Fibroblast of gingiva (primary cell): ENCODE measurements at places on chromosomes 4 and X.

DNA sequence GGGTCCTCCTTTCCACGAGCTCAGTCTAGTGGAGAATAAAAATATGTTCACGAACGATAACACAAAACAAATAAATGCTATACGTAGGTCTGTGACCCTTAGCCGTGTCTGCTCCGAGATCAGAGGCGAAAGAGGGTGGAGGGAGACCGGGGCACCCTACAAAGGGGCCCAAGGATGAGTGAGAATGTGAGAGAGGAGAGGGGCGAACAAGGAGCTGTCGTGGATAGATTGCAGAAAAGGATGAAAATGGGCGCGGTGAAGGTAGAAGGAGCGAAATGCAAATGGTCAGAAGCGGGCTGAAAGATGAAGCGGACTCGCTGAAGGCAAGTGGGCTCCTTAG lies 6.2 kb upstream of the ZBTB33 start:
- DNase-seq, result no peak

DNA sequence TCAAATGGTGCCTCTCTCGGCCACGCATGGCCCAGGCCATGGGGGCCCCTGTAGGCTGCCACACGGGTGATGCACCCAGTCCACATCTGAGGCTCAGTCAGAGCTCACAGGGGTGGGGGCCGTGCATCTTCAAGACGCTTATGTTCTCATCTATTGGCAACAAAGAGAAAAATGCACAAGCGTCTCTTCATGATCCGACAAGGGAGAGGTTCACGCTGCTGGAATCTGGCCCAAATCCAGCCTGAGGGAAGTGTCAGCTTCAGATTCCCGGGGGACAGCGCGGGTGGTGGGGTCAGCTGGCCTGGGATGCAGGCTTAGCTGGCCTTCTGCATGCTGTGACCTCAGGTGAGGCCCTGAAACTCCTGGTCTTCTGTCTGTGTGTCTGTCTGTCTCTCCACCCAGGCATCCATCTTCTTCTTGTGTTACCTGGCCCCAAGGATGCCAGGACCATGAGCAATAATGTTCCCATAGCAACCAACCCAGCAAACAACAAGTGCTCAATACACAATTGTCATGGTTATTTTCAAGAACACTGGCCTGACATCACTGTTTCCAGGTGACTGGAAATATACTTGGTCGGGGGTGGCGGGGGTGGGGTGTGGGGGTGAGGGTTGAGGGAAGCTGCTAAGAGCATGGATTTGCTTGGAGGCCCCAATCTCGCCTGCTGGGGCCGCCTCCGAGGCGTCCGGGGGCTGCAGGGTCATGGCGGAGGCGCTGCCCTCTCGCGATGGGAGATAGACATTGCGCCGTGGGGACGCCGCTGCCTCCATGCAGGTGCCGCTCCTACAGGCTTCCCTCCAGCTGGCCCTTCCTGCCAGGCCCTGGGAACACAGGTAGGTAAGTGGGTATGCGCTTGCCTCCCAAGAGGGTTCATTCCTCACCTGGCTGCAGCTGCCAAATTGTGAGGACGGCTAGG lies 48.3 kb downstream of the ABLIM2 start:
- no peak for DNase-seq

GRCh38 chr4:176303938-176304337 lies 15.8 kb upstream of the SPCS3 start:
- DNase-seq, result no peak

DNA sequence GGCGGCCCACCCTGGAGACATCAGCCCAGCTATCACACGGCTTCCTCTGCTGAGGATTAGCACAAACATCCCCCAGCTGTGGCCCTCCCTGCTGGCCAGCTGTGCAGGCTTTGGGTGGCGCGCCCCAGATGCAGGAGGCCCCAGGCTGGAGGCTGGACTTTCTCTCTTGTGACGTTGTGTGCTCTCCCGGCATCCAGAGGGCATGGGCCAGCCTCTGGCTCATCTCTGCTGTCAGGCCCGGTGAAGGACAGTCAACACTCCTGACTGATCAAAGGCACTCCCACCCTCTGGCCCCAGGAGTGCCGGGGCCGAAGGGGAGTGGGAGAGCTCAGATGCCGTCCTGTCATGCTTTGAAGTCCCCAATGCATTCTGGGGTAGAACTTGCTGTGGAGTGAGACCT lies 29.9 kb upstream of the PJA1 start:
- no peak for DNase-seq

DNA sequence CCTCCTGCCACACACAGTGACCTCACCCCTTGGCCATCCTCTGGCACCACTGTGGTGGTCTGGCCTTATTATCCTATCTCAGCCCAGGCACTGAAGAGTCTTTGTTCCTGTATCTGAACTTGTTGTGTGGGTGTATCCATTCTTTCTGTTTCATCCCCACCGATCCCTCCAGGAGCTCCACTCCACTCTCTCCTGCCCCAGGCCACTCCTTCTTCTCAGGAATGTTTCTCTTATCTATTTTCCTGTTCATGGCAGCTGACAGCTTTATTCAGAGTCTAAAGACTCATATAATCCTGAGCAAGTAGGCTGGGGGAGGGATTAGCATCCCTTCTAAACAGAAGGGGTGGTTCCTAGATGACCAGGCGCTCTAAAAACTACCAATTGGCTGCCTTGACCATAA lies 150.0 kb downstream of the ANAPC10 start:
- DNase-seq, result no peak

DNA sequence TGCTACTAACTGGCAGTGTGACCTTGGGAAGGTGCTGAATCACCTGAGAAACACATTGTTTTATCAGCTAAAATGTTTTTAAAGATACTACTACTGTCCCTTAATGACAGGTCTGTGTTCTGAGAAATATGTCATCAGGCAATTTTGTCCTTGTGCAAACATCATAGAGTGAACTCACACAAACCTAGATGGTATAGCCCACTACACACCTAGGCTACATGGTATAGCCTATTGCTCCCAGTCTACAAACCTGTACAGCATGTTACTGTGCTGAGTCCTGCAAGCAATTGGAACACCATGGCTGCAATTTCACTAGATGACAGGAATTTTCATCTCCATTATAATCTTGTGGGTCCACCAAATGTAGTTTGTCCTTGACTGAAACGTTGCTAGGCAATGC lies 101.3 kb upstream of the GUCY1A1 start:
- DNase-seq, result no peak

- DNase-seq, result no peak
Observed at GRCh38 chr4:3335982-3336381, 43.2 kb downstream of the RGS12 start.

DNA sequence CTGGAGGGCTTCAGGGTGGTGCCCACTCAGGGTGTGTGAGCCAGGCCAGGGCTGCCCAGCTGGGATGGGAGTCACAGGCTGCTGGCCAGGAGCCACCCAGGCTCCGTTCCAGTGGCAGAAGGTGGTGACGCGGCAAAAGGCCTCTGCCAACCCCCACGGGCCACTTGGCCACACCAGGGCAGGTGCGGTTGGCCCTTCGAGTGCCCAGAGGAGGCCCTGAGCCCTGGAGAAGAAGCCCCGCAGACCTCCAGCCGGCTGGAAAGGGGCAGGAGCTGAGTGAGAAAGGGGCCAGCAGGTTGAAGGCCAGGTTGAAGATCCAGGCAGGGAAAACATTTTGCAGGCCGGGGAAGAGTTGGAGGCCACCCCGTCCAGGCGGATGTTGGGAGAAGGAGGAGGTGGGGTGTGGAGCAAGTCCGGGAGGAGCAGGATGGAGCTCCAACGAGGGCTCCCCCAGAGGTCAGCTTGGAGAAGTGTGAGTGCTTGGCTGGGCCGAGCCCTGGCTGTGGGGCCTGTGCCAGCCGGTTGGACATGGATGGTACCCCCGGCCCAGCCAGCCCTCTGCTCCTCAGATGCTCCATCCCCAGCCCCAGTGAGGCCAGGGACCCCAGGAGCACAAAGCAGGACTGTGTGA lies 2.8 kb upstream of the CPLX1 start:
- no peak for DNase-seq

GRCh38 chr4:16264798-16265197 lies 38.5 kb upstream of the TAPT1 start:
- DNase-seq, result peak; percentile 47

DNA sequence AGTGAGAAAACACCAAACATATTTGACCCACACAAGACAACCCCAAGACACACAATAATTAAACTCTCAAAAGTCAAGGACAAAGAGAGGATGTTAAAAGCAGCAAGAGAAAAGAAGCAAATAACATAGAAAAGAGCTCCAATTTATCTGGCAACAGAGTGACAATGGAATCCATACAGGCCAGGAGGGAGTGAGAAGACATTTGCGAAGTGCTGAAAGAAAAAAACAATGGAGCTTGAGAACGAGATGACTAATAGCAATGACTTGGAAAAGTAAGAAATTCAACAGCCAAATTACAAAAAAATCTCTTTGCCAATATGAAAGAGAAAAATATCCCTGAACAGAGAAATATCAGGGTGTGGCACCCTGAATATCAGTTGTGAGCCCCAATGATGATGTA lies 61.6 kb downstream of the MAD2L1 start:
- no peak for DNase-seq

- DNase-seq, result no peak
Observed at GRCh38 chrX:14926471-14926870, 53.2 kb downstream of the MOSPD2 start.

DNA sequence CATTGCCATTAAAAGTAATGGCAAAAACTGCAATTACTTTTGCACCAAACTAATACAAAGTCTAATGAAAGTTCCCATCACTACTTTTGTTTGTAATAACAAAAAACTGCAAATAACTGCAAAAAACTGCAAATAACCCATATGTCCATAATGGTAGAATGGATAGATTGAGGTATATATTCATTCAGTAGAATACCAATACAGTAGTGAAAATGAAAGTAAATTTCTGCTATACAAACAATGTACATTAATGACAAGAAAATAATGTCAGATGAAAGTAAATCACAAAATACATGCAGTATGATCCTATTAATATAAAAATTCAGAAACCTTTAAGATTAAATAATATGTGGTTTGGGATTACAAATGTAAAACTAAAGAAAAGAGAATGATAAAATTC lies 41.3 kb upstream of the CEP135 start:
- DNase-seq, result no peak

- DNase-seq, result peak; percentile 19
Observed at GRCh38 chrX:39900777-39901170, 197.0 kb downstream of the BCOR start.

- DNase-seq, result no peak
Observed at GRCh38 chr4:95283320-95283719, 265.5 kb downstream of the UNC5C start.

DNA sequence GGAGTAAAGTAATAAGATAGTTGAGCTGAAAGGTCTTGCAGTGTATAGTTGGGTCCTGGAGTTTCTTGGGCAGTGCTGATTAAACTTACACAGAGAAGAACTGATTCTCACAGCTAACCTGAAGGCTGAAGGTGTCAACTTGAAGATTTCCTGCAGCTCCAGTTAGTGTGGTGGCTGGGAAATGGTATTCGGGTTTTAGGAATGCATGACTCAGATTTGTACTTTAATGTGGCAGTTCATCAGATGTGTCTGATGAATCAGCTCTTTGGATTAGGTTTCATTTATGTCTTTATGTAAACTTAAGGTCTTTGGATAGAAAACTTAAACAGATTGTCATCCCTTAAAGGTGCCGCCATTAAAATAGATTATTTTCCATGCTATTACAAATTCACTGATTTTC lies 200.0 kb downstream of the IL1RAPL1 start:
- DNase-seq, result peak; percentile 17

- no peak for DNase-seq
Observed at GRCh38 chrX:74423289-74423998, 2.2 kb downstream of the SLC16A2 start.

- peak; percentile 64 for DNase-seq
Observed at GRCh38 chr4:106421441-106422296, 53.1 kb upstream of the GIMD1 start.

DNA sequence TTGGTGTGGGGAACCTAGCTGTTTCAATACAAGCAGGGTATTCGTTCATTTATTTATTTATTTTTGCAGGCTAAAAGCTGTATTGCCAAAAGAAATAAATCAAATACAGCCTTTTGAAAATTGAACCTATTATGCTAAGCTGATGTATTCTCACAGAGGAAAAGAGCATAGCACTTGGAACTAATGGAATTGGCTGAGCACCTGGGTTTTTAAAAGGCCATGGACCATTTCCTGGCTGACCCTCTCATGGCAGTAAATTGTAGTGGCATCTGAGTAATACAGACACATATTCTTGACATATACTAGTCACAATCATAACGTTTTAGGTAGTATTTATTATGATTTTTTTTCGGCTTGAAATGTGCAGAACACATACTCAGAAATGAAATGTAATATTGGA lies 71.8 kb upstream of the ALG13 start:
- DNase-seq, result no peak

GRCh38 chrX:1657367-1658070 lies 42.7 kb downstream of the ASMT start:
- DNase-seq, result no peak

DNA sequence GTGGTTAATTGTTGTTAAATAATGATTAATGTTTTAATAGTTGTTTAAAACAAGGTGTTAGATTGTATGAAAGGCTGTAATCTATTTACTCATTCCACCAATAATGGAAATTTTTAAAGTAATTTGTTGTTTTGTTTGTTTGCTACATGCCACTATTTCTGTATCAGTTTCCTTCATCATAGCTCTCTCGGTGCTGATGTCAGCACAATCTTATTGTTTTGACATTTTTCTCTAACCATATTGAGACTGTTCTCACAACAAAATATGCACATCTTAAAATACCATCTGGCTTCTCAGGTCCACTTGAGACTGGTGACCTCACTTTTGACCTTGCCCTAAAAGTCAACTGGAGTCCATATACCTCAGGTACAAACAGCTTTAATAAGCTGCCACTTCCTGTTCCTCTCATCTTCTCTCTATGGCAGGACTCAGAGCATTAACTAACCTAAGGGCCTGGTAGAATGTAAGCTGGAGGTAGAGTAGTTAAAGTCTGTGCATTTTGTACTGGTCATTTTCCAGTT lies 1.0 kb upstream of the GUCY1B1 start:
- DNase-seq, result no peak

DNA sequence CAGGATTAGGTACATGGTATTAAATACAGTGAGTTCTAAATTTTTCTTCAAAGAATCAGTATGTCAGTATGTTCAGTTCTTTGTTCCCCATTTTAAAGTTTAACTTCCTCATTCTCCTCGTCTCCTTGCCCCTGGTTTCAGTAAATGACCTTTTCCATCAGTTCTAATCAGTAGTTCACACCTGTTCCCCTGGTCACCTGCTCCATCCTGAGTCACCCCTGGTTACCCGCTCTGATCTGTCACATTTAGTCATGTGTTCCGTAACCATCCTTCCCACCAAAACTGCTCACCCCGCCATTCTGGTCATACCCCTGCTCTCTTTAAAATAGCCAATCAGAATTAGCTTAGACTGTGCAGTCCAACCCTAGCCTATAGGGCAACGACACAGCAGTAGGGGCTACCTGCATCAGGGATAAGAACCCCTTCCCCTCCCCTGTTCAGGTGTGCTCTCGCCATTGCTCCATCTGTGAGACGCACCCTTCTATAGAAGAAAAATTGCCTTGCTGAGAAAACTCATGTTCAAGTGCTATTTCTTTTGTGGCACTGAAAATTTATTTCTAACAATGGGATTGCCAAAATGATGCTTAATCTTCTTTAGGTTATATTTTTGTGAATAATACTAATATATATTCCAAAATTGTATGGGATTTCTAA lies 181.3 kb downstream of the OR13H1 start:
- DNase-seq, result no peak
